Activated naive CD4-positive, alpha-beta T cell treated with anti-CD3 and anti-CD28 coated beads for 36 hours (primary cell): ENCODE measurements at places on chromosomes 1 and 21.
A peak's percentile ranks its signal among the peaks of the same experiment; 100 is the strongest.

- DNase-seq: no peak
Measured at GRCh38 chr1:205088341-205088740, 4.1 kb upstream of the TMEM81 start.

DNA sequence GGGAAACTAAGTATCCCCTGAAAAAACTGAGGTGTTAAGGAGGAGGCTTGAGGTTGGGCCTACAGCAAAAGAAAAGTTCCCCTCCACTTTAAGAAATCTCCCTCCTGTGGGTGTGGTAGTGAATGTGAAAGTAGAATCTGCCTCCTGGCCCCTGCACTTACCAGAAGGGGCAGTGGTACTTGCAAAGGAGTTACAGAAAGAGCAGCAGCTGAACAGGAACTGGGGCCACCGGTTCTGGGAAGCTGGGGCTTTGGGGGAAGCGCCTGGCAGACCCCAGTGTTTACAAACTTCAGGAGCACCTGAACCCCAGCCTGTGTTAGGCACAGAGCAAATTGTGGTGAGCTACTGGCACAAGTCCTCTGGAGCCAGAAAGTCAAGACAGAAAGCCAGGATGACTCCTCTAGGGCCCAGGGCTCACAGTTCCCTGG is 250.2 kb upstream of the FGGY start:
- peak; percentile 79 for DNase-seq

DNA sequence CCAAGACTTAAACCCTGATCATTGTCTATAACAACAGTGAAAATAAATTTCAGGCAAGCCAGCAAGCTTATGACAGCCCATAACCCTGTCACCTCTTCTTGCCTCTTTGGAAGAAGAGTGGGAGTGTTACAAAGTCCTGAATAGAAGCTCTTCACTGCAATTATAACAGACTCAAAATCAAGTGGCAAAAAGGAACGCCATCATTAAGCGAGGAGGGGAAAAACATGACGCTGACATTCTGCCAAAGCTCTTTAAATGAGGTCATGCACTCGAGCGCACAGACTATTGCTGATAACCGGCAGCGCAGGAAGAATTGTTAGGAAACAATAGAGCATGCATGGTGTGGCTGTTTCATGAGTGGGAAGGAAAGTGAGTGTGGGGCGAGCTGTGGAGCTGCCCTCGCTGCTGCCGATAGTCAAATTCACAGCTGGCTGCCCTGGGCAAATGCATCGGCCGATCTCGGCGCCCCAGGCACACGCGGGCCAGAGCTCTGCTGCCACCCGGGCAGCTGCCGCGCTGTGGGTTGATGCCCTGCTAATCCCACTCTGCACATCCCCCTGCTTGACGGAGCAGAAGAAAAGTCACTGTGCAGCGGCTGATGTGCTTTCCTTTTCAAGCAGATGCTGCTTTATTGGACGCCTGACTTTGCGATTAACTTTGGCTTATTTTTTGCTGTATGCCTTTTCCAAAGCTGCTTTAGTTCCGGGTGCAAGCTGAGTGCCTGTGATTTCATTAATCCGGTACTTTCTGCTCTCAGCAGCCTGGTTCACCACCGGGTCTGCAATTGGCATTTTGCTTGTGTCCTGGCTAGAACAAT is 102.4 kb upstream of the ST6GALNAC5 start:
- no peak for DNase-seq

GRCh38 chr1:242449661-242450060 is 74.8 kb downstream of the PLD5 start:
- no peak for DNase-seq

DNA sequence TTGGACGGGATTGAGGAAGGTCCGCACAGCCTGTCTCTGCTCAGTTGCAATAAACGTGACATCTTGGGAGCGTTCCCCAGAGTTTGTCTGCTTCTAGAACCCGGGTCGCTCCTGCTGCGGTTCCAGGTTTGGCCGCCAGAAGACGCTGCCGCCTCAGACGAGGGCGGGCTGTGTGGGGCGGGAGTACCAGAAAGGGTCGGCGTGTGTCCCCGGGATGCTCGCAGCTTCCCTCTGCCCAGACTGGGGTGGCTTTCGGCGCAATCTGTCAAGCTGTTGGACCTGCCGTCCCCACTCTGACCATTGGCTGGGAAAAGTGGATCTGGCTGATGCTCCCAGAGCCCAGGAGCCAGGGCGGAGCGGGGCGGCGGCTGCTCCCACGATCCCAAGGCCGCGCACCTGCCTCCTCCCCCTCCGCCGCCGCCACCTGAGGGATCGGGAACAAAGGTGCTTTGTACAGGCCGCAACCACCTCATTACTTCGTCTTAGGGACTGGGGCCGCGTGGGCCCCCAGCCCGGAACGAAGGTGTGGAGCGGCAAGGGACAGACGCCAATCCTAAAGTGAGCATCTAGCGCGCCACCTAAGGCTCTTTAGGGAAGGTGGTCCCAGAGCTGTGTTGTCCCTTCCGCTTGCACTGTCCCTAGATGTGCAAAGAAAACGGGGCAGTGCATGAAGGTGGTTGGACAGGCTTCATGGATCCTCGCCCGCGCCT is 683 bp upstream of the EFNA4 start:
- peak; percentile 89 for DNase-seq

- DNase-seq: no peak
Measured at GRCh38 chr1:240538776-240539430, 73.1 kb downstream of the GREM2 start.

- DNase-seq: no peak
Measured at GRCh38 chr1:56838759-56839158, 15.8 kb upstream of the C8A start.

DNA sequence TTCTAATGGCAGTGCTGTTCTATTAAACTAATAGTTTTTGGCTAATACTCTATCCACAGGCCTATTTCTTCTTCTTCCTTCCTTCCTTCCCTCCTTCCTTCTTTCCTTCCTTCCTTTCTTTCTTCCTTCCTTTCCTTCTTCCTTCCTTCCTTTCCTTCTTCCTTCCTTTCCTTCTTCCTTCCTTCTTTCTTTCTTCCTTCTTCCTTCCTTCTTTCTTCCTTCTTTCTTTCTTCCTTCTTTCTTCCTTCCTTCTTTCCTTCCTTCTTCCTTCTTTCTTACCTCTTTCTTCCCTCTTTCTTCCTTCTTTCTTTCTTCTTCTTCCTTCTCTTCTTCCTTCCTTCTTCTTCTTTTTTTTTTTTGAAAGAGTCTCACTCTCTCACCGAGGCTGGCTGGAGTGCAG is 31.7 kb downstream of the CCDC190 start:
- DNase-seq: no peak

DNA sequence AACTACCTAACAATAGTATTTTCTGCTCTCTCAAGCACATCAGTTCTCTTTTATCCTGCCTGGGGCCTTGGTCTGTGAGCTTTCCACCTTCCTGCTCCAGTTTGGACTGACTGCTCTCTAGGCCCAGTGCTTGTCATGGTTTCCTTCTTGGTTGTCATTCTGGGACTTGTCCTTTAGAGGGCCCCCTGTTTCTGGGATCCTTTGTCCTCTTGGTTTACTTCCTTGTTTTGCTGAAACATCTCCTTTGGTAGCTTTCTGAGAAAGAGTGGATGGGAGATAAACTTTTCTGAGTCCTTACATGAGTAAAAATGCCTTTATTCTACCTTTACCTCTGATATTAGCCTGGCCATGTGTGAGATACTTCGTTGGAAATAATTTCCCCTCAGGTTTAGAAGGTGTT is 4.7 kb downstream of the SLC1A7 start:
- DNase-seq: no peak

DNA sequence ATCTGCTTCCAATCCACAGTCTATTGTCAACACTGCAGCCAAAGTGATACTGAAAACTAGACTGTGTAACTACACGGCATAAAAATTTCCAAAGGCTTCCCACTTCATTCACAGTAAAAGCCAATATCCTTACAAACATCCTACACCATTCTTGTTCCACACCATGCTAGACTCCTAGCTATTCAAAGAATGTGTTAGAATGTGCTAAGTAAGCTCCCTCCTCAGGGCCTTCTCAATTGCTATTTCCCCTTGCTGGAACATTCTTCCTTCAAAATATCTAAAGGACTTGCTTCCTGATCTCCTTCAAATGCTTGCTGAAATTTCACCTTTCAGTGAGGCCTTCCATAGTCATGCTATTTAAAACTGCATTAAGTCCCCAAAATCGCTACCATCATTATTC is 228.1 kb downstream of the AKT3 start:
- DNase-seq: no peak

- no peak for DNase-seq
Measured at GRCh38 chr1:236103059-236103458, 38.2 kb upstream of the NID1 start.

GRCh38 chr1:193763266-193763665 is 576.9 kb upstream of the B3GALT2 start:
- no peak for DNase-seq

- no peak for DNase-seq
Measured at GRCh38 chr1:113442131-113442530, 51.8 kb downstream of the MAGI3 start.

- no peak for DNase-seq
Measured at GRCh38 chr1:117586337-117586736, 19.5 kb upstream of the TENT5C start.

- DNase-seq: no peak
Measured at GRCh38 chr1:10639775-10640578, 156.5 kb downstream of the CASZ1 start.

GRCh38 chr1:87392248-87393192 is 63.8 kb downstream of the LMO4 start:
- no peak for DNase-seq

- no peak for DNase-seq
Measured at GRCh38 chr1:84268346-84268745, 33.2 kb upstream of the SAMD13 start.

GRCh38 chr1:94310570-94311270 is 73.3 kb upstream of the ARHGAP29 start:
- no peak for DNase-seq
